CD8-positive, alpha-beta T cell (primary cell): ENCODE measurements at places on chromosomes 4 and X. TPM values are rescaled to one million over a fixed set of nuclear protein-coding genes. Genes with fewer than 3 reads are reported as not detected.

DNA sequence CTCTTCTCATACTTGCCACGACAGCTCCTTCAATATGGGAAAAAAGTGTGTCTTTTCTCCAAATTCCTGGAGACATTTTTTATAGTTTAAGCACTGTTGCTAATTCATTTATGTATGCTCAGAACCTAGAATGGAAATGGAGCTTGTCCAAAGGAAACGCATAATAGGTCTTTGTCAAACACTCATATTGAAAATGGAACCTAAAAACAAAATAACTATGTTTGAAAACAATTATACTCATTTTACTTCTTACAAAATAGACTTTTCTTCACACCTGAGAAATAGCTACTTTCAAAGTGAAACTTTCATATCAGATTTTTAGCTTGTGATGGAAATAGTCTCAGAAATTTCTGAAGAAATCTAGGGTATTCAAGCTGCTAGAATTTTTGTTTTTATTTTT, 529.7 kb upstream of the BOD1L1 start:
- no peak for DNase-seq

- no peak for DNase-seq
Measured at GRCh38 chrX:38110231-38110630, 103.9 kb downstream of the SYTL5 start.

DNA sequence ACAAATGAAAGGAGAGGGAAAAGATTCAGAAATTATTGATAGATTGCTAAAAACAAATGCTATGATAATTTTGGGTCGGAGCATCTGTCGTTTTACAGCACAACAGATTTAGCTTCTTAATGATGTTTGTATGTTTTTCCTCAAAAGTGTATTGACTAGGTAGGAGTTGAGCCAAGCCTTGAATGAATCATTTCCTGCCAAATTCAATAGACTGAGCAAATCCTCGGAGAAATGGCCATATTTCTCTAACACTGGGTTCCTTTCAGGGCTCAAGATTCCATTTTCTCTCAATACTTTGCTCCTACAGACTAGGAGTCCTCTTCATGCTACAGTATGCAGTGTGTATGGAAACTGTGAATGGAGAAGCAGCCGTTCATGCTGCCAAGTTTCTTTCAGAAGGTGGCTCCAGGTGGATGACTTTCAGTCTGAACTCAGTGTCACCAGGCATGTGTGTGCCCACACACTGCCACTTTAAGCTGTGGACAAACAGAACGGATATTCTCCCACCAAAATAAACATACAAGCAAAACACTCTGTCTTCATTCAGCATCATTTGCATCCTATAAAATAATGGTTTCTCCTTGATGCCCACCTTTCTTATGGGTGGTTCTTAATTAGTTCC, 146.0 kb downstream of the TBL1X start:
- no peak for DNase-seq

ARHGAP4 gene
- total RNA-seq = 432 TPM

TCEAL5 gene
- not detected for total RNA-seq

PLAC1 gene
- total RNA-seq = not detected

PHOX2B gene
- total RNA-seq = not detected

FGF5 gene
- total RNA-seq = 0.05 TPM

- DNase-seq = no peak
Measured at GRCh38 chr4:7347981-7348380, 86.7 kb downstream of the PSAPL1 start.

CC2D2A gene
- not detected for total RNA-seq

DNA sequence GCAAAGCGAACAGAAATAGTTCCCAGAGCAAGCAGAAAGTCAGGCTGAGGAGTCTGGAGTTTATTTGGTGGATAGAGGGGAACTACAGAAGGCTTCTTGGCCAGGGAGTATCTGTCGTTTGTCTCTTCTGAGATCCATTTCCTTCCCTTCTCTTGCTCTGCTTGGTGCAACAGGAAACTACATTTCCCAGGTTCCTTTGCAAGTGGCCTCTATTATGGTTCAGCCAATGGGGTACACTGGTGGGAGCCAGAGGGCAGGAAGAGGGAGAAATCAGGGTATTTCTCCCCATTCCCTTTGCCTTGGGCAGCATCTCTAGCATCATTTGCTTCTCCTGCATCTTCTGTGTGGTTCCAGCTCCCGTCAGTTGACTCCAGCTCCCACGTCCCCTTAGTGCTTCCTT, 142.1 kb downstream of the BCOR start:
- no peak for DNase-seq

STK32B gene
- total RNA-seq = not detected

- no peak for DNase-seq
Measured at GRCh38 chr4:66524781-66525180, 854.5 kb upstream of the EPHA5 start.

SGMS2 gene
- total RNA-seq = not detected

DNA sequence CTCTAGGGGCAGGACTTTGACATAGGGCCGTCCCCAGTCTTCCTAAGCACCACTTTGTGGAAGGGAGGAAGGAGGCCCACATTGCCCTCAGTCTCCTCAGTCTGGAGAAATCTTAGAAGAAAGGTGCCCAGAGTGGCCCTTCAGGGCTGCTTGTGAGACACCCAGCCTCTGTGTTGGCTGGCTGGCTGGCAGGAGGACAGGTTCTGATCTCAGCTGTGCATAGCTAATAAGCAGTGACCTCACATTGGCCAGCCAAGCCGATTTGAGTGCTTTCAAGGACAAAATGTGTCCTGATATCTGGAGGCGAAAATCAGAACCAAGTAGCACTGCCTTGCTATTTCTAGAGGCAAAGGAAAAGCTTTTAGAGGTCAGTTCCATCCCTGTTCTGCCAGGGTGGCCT, 211.5 kb downstream of the BCOR start:
- DNase-seq = no peak

DNA sequence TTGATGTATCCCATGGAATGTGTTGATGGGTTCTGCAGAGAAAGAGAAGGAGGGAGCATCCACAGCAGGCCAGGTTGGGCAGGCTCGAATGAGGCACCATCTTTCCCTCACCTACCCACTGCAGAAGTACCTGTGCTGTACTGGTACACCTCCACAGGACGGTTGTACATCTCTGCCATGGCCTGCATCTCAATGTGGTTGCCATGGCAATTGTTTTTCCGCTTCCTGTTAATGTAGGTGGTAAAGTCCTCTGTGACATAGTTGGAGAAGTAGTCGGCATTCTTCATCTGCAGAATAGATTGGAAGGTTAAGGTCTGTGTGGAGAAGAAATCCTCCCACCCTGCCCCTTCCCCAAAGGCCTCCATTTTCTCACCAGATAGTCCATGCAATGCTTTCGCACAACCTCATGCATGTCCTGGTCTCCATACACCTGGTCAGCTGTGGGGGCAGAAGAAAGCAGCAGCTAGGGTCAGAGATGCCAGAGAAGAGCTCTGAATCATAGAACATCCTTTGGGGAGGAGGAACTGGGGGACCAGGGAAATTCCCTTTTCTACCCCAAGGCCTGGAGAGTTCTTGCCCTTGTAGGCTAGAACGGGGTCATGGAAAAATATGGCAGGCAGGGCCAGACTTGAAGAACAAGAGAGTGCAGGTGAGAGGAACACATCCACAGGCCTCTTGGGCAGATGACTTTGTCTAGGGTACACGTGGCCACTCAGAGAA, 15.9 kb upstream of the PIM2 start:
- no peak for DNase-seq

DNA sequence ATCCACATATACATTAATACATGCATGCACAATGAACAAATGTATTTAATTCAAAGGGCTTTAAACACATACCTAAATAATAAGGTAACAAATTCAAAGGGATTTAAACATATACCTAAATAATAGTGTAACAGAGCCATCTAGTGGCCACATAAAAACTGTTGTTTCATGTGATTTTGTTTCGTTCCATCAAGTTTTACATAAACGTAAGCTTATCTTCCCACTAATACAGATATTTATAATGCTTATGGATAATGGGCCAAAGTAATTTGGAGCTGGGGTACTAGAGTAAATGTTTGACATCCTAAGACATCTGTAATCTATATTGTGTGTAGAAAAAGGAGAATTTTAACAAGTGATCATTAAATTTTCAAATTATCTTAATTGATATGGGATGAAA, 82.3 kb downstream of the PRSS12 start:
- DNase-seq = peak; percentile 70

SLC16A2 gene
- total RNA-seq = 0.16 TPM

- no peak for DNase-seq
Measured at GRCh38 chr4:77002321-77003107, 53.0 kb downstream of the SEPTIN11 start.

GYPA gene
- not detected for total RNA-seq

DNA sequence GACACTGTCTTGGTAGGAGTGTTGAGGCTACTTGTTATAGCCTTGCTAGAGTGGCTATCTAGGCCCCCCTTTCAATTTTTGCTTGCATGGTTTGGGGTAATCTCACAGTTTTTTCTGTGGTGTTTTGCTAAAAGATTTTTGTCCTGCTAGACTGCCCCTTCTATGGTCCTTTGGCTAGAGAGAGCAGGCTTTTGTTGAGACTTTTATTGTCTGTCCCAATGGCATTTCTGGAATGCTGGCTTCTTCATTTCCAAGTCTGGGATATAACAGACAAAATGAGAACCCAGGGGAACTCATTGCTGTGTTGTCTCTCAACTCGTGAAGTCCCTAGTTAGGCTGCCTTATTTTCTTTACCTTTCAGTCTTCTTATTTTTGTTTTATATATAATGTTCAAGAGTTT, 160.2 kb upstream of the ZC4H2 start:
- DNase-seq = no peak

ATOH1 gene
- not detected for total RNA-seq

- no peak for DNase-seq
Measured at GRCh38 chrX:30283456-30284200, 25.6 kb downstream of the NR0B1 start.

DNA sequence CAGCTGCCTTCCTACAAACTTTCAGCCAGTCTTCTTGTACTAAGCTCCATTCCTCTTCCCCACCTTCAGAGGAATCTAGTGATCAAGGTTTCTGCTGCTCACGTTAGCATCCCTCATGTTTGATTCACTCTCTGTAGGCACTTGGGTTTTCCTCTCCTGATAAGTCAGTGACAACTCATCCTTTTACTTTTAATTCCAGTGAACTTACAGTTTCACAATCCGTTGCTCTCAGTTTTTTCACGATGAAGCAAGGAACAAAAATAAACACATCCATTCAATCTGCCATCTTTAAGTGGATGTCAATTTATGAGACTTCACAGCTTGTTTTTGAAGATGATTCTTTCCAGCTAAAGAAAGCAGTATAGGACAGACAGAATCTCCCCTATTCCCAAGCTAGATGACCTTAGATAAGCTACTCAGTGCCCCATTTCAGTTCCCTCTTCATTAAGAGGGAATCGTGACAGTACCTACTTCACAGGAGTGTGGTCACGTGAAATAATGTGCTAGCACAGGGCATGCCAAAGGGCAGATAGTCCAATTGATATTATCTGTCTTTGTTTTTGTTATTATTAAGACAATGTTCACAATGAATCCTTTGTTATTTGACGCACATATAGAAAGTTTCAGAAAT, 234.3 kb downstream of the PALLD start:
- no peak for DNase-seq

GRCh38 chr4:6507345-6507744, 34.9 kb upstream of the PPP2R2C start:
- DNase-seq = peak; percentile 7

- DNase-seq = no peak
Measured at GRCh38 chr4:102321260-102321995, 23.9 kb downstream of the SLC39A8 start.

DNA sequence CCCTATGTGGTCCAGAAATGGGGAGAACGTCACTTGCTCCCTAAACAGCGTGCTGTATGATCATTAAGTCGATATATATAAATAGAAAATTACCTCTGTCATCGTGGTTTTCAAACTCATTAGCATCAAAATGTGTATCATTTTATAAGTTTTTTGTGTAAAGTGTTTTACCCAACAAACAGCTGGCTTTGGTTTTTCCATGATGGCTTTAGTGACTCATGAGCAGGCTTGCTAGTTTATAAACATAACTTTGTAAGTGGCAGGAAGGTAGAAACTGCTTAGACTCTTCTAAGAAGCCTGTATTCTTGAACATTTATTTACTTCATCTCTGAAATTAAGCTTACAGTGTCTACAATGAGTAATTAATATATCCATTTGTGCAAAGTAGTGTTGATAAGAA, 108.4 kb upstream of the DIPK2B start:
- no peak for DNase-seq

MAGEA1 gene
- total RNA-seq = not detected

CTBP1 gene
- total RNA-seq = 132 TPM

DNA sequence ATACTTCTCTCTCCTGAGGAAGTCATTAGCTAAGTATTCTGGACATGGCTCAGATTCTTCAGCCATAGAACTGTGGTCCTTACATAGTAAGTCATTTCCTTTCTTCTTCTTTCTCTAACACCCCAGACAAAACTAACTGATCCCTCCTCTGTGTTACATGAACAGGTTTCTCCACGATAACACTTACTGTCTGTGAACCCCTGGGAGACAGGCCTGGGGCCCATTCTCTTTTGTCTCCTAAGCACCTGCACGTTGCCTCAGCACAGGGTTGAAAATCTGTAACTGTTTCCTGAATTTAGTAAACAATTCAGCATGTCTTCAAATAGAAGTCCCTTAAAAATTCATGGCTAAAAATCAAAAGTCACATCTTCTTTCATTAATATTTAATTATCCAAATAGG, 24.7 kb downstream of the APBB2 start:
- DNase-seq = no peak

GRCh38 chr4:57109847-57110639, at the start of gene IGFBP7:
Gene IGFBP7, minus strand, starts transcription at chr4:57110385. Its CDS starts 34 bp downstream, at chr4:57110351.
- no peak for DNase-seq

GRCh38 chrX:153932220-153932915, 2.5 kb downstream of the NAA10 start:
- DNase-seq = no peak

DNA sequence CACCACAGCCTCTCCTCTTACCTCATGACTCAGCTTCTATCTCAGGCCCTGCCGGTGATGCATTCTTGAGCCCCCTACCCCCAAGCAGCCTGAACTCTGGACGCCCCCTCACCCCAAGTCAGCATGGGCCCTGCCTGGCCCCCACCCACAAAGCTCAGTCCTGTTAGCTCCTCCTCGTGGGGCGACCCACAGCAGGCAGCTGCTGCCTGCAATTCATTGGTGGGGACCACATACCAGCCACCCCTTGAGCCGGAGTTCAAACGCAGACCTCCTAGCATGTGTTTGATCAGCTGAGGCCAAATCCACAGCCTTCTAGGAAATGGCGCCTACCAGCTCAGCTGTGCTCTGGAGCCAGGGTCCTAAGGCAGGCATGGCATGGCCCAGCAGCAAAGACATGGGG, 111.8 kb downstream of the EFNB1 start:
- DNase-seq = no peak
